Activated CD4-positive, alpha-beta T cell treated with anti-CD3 and anti-CD28 coated beads, Interleukin-2, amount 10 ng/mL, durations not matched to agents 24 days and 14 days (primary cell): ENCODE measurements at places on chromosomes 2 and 18.

DNA sequence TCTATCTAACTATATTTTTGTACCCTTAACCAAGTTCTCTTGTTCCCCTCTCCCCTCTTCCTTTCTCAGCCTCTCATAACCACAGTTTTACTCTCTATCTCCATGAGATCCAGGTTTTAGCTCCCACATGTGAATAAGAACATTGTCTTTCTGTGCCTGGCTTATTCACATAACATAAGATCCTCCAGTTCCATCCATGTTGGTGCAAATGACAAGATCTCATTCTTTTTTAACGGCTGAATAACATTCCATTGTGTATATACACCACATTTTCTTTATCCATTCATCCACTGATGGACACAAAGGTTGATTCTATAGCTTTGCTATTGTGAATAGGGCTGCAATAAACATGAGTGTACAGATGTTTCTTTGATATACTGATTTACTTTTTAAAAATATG is 83.9 kb upstream of the TMEM178A start:
- no peak overlapping the region for H3K27ac ChIP-seq
- DNase-seq, result no peak
- H3K27me3 ChIP-seq, result peaks cover 2% of the 10 kb centered on the region
- H3K4me1 ChIP-seq, result no peaks in the 10 kb centered on the region

DNA sequence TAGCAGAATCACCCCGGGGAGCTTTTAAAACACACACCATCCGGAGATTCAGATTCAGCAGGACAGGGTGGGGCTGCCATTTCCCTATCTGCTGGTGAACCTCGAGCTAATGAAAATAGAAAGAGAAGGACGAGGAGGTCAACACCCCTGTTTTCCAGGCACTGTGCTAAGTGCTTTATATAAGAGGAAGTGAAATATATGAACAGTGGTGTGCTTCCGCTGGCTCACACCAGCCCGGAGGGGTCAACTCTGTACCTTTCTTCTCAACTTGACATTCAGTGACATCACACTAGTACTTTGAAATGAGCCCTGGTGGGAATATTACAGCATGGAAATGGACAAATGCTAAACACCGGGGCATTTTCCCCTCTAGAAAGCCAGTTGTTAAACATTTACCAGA is 108.3 kb upstream of the LTBP1 start:
- no peak overlapping the region for H3K4me3 ChIP-seq
- peaks cover 1% of the 10 kb centered on the region for H3K27me3 ChIP-seq
- no peak for DNase-seq
- peaks cover 6% of the 10 kb centered on the region for H3K4me1 ChIP-seq
- H3K36me3 ChIP-seq, result no peaks in the 10 kb centered on the region

GRCh38 chr2:229129738-229130371 is 141.2 kb downstream of the PID1 start:
- H3K4me1 ChIP-seq, result no peaks in the 10 kb centered on the region
- DNase-seq, result no peak
- no peak overlapping the region for H3K4me3 ChIP-seq
- H3K27me3 ChIP-seq, result no peaks in the 10 kb centered on the region
- no peaks in the 10 kb centered on the region for H3K36me3 ChIP-seq

GRCh38 chr2:11550302-11550701 is 16.5 kb downstream of the GREB1 start:
- H3K27ac ChIP-seq, result no peak overlapping the region
- peaks cover 2% of the 10 kb centered on the region for H3K4me1 ChIP-seq
- no peaks in the 10 kb centered on the region for H3K36me3 ChIP-seq
- no peak for DNase-seq
- H3K4me3 ChIP-seq, result no peak overlapping the region

DNA sequence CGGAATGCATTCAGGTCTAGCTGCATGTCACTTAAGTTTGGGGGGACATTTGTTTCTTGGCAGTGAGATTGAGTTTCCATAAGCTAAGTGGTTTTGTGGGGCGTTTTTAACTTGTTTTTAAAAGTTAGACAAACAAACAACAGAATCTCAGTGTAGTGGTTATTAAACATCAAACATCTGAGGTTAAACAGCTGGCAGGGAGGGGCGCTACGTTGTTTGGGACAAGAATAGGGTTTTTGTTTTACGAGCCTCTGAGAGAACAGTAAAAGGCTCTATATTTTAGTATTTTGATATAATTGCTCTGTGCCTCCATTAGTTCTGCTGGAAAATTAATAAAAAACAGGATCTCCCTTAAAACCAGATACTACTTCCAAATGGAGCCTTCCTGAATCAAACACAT is 41.6 kb upstream of the TMEM177 start:
- H3K36me3 ChIP-seq, result no peaks in the 10 kb centered on the region
- H3K4me1 ChIP-seq, result peaks cover 2% of the 10 kb centered on the region
- no peak overlapping the region for H3K27ac ChIP-seq
- no peak overlapping the region for H3K4me3 ChIP-seq

GRCh38 chr2:109197491-109198418 is 68.8 kb downstream of the SH3RF3 start:
- no peak overlapping the region for H3K4me3 ChIP-seq
- no peak for DNase-seq
- H3K4me1 ChIP-seq, result no peaks in the 10 kb centered on the region
- H3K27me3 ChIP-seq, result peaks cover 25% of the 10 kb centered on the region
- H3K27ac ChIP-seq, result no peak overlapping the region

DNA sequence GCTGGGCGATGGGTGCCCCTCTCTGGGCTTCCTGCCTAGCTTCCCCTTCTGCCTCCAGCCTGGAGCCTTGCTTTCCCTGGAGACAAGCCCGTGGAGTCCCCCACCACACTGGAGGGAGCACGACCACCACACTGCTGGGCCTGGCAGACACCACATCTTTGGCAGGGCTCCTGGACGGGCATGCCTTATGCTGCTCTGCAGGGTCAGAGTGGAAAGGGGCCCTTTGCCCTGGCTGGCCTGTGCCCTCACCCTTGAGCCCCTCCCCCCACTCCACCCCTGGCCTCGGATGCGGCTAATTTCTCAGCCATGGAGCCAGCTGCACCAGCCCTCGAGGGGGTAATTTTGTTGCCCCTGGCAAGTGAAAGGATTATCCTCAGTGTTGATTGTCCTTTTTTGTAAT is 194.5 kb downstream of the LOXHD1 start:
- peaks cover 10% of the 10 kb centered on the region for H3K27me3 ChIP-seq
- no peaks in the 10 kb centered on the region for H3K36me3 ChIP-seq
- H3K4me3 ChIP-seq, result no peak overlapping the region
- DNase-seq, result no peak

DNA sequence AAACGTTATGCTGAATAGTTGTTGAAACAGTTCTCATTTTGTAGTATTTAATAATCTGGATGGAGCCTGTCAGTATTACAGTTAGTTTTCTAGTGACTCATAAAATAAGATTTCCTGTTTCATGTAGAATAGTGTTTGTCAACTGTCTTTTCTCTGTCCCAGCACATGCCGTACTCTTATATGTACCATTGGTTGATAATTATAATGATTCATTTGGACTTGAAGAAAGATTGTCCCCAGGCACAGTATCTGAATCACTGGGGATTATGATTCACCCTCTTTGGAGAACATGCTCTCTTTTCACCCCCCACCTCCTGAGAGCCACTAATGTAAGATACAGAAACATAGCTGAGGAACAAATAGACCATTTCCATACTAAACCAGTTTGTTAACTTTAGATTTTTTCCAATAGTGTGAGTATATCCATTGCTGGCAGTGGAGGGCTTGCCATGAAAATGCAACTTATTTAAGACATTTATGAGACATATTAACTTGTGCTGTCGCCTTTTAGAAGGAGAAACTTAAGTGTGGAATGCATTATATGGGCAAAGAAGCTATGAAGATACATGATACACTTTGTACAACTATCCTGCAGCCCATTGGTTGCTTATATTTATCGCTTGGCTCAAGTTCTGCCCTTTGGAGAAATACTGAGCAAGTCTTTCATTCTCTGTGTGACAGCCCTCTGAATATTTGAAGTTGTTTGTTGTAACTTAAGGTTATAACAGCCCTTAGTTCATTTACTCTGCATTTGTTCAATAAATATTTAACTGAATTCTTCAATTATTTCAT is 12.4 kb downstream of the COPS8 start:
- H3K27ac ChIP-seq, result no peak overlapping the region
- no peak overlapping the region for H3K4me3 ChIP-seq
- no peaks in the 10 kb centered on the region for H3K27me3 ChIP-seq
- DNase-seq, result no peak

DNA sequence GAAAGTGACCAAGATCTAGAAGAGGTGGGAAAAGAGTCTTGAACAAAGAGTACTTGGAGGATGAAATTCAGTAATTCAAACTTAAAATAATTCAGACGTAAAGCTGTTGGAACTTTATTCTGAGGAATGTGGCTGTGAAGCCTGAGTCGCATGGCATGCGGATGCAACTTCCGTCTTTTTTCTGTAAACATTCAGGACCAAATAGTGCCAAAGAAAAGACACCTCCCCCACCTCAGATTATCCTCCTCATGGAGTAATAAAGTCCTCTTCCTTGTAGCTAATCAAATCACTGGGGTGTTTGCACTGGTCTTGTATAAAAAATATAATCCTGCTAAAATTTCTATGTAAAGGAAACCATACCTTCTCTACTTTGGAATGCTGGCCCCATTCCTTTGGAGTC is 790.4 kb downstream of the TSN start:
- no peaks in the 10 kb centered on the region for H3K4me1 ChIP-seq
- no peak overlapping the region for H3K4me3 ChIP-seq
- H3K27ac ChIP-seq, result no peak overlapping the region
- no peak for DNase-seq
- H3K36me3 ChIP-seq, result no peaks in the 10 kb centered on the region
- H3K27me3 ChIP-seq, result no peaks in the 10 kb centered on the region

DNA sequence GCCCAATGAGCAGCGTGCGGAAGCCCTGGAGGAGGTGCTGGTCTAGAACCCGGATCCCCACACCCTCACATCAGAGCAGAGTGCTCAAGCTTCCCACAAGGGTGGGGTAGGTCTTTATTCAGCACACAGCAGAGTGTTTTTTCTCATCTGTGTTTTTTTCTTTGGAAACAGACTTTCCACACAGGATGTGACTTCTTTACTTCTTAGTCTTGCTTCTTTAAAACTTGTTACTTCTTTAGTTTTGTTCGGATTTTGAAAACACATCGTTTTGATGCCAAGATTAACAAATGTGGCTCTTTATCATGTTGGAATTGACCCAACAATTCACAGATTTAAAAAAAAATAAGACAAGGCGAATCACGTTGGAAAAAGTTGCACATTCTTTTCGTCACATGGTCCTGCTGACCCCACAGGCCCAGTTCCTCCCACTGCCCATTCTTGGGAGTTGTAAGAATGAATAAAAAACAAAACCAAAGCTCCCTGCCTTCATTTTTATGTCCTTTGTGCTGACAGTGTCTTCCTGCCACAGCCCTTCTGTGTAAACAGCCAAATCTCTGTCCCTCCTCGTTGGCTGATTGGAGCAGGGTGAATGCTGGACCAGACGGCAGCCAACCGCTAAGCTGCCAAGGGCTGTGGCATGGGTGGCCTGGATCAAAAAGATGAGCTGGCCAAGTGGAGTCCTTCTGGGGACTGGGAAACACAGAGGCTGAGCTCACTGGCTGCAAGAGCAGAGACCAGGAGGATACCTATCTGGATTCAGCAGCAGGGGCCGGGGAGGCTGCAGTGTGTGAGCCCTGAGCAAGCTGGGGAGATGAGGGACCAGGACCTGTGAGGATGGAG is 81.6 kb downstream of the TWIST2 start:
- no peak overlapping the region for H3K27ac ChIP-seq
- no peak overlapping the region for H3K4me3 ChIP-seq
- peaks cover 24% of the 10 kb centered on the region for H3K27me3 ChIP-seq
- DNase-seq, result no peak
- no peaks in the 10 kb centered on the region for H3K36me3 ChIP-seq

GRCh38 chr2:239049421-239050251 is 201.8 kb downstream of the TWIST2 start:
- DNase-seq, result no peak
- H3K4me3 ChIP-seq, result no peak overlapping the region
- peaks cover 13% of the 10 kb centered on the region for H3K36me3 ChIP-seq
- H3K27me3 ChIP-seq, result no peaks in the 10 kb centered on the region
- H3K27ac ChIP-seq, result no peak overlapping the region

GRCh38 chr2:220646424-220646823 is 925.7 kb downstream of the EPHA4 start:
- peaks cover 4% of the 10 kb centered on the region for H3K4me1 ChIP-seq
- H3K36me3 ChIP-seq, result no peaks in the 10 kb centered on the region
- no peaks in the 10 kb centered on the region for H3K27me3 ChIP-seq

DNA sequence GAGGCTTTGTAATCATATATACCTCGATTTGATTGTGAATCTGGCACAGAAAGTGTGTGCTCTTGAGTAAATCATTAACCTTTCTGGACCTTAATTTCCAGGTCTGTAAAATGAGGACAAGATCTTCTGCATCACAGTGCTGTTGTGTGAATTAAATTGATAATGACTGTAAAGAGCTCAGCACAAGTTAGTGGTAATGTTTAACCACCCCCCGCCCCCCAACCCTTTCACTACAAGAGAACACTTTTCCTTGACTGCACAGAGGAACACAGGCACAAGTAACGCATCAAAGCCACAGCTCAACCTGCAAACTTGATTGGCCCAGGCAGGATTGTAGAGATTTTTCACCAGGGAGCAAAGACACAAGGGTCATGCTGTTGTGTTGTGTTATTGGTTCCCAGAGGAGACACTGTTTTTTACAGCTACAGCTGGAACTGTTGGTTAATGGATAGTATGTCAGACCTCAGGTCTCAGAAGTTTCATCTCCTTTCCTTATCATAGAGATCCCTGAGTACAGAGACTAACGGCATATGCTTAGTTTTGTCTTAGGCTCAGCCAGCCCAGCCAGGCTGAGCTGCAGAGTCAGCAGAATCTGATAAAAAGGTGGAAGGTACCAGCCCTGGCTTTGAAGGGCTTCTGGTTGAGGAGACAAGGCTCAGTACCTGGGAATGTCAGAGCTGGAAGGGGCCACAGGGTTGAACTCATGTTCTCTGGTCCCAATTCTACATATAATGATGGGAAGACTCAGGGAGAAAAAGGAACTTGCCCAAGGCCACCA is 10.6 kb downstream of the SETBP1 start:
- no peak overlapping the region for H3K27ac ChIP-seq
- H3K4me3 ChIP-seq, result no peak overlapping the region
- H3K27me3 ChIP-seq, result peaks cover 57% of the 10 kb centered on the region
